ENCODE measurements at places on chromosomes 6 and 20.
A peak's percentile ranks its signal among the peaks of the same experiment; 100 is the strongest.

DNA sequence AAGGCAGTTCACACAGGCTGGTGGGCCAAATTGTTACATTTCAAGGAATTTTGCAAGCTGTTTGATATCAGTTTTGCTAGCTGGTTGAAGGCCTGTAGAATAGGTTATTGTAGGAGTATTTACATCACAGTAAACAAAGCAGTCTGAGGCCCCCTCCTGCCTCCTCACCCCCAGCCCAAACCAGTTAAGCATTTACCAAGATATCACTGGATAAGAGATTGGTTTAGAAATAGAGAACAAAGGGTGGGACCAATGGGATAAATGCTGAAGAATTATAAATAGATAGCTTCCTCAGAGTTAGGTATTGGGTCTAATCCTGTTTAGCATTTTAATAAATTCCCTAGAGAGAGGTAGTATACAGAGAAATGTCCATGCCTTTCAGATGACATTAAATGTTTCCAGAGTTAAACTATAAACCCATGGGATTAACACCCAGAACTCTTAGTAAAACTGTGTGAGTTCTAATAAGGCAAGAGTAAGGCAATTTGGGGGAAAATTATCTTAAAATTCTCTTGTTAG lies 2.3 kb upstream of the PHACTR2 start:
- DNase-seq: no peak

DNA sequence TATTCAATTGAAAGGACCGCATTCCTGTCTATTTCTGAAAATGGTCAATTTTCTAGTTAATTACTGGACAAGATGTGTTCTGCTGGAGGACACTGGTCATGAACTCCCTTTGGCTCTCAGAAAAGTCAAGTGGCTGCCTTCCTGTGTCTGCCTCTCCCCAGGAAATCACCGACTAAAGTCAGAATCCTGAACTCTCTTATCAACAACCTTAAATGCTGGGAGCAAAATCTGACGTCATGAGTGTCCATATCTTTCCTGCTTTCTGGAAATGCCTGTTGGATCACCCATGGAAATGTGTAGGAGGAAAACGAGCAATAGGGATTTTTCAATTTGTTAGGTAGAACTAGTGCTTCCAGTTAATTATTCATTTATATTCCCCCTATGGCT lies 53.5 kb upstream of the PLCB1 start:
- DNase-seq: no peak

DNA sequence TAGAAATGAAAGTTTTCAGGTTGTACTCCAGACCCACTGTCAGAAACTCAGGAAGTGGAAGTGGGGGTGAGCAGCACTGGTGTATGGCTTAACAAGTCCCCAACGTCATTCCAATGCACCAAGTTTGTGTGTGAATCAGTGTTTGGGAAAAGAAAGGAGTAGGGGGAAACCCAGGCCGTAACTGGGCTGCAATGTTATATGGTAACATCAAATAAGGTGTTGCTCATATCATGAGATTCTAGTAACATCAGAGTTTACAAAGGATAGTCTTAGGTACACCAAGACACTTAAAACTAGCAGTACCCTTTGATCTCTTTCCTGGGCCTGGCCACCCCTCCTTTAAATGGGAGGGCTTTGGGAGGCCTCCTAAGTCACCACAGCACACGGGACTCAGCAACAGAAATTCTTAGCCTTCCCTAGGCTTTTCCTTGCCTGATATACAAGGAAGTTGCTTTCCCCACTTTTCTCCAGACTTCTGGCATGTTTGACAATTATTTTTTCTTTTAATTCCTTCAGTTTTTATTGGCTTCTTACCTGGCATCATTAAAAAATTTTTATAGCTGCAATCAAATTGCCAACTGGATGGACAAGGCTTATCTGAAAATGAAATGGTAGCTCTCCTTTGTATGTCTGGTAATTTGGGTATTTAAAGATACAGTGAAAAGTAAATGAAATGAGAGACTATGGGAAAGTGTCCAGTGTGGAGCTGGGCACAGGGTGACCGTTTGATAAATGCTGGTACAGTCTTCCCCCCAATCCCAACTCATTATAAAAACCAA lies 15.1 kb downstream of the E2F3 start:
- no peak for DNase-seq

- no peak for DNase-seq
Measured at GRCh38 chr6:21514288-21514687, 79.3 kb upstream of the SOX4 start.

GRCh38 chr6:2951728-2952127 lies 19.6 kb downstream of the SERPINB6 start:
- no peak for DNase-seq

DNA sequence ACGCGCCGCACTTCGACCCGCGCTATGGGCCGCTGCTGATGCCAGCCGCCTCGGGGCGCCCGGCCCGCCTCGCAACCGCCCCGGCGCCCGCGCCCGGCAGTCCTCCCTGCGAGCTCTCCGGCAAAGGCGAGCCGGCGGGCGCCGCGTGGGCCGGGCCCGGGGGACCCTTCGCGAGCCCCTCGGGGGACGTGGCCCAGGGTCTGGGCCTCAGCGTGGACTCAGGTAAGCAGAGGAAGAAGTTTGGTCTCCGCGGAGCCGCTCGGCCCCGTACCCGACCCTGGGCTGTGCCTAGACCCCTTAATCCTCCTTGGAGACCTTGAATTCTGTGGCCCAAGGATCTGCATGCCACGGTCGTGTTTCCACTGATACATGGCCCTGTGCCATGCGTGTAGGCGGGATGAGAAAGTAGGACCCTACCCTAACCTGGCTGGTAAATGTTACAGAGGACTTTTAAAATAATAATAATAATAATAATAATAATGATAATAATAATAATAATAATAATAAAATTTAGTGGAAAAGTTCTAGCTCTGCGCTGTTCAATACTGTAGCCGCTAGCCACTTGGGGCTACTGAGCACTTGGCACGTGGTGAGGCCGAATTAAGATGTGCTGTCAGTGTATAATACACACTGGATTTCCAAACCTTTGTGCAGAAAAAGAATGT lies 5.6 kb downstream of the VGLL2 start:
- DNase-seq: no peak

- DNase-seq: no peak
Measured at GRCh38 chr20:40583205-40583604, 105.8 kb downstream of the MAFB start.

DNA sequence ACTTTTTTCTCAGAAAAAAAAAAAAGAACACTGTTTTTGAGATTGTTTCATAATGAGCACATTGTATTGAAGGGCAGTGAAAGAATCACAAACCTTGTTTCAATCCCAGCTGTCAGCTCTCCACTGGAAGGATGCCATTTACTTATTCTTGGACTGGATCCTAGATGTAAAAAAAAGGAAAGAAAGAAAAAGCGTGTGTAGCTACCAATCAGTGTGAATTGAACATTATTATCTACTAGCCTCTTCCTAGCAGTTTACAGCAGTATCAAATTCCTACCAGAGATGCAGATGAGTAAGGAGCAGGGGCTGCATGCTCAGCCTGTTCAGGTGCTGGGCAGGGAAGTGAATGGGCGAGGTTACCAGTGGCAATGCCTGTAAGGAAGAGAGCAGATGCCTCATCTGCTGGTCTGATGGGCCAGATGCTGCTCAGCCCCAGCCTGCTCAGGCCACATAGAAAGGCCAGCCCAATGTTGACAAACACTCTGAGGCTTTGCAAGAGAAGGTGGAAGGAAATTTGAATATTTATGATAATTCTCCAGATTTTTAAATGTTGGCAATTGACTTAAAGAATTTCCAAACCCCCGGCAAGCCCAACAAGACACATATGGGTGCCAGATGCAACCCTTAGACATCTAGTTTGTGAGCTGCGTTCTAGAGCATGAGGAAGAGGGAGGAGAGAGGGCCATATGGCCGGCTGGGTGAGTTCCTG lies 189.5 kb downstream of the IBTK start:
- DNase-seq: peak; percentile 7

- peak; percentile 23 for DNase-seq
Measured at GRCh38 chr6:119333707-119334295, 15.8 kb downstream of the MAN1A1 start.

GRCh38 chr20:13166011-13166410 lies 55.1 kb upstream of the ISM1 start:
- DNase-seq: no peak

GRCh38 chr6:100230115-100230952 lies 234.4 kb downstream of the SIM1 start:
- no peak for DNase-seq

Measured in DMS153 (cell line).